Activated CD8-positive, alpha-beta memory T cell treated with anti-CD3 and anti-CD28 coated beads for 48 hours (primary cell): ENCODE measurements at places on chromosomes 16 and 17.

DNA sequence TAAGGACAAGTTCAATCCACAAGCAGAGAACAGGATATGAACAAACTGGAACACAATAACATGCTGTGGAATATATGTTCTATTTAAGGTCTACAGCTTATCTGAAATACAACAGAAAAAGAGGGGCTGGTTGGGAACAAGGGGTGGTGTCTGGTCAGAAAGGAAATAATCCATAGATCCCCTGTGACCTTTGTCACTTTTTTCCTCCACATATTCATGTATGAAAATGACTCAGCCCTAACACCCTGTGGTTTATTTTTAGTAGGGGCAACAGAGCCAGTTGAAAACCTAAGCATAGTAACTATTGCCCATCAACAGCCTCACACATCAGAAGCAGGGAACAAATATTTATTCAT, 12.3 kb upstream of the SPAG9 start:
- no peak for DNase-seq

DNA sequence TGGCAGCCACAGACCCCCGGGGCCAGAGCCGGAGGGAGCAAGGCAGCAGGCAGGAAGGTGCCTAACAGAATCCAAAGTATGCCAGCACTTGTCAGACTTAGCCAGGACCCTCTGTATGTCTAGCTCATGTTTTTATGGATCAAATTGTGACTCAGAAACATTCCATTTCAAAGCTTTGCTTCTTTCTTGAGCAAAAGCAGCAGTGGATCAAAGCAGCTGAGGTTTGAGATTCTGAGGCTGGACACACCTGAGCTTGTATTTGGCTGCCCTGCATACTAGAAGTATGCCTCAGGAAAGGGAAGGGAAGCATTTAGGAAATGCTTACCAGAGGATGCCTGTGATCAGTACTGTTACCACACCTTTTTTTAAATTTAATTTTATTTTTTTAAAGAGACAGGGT, 5.7 kb upstream of the MYO1C start:
- DNase-seq, result no peak

GRCh38 chr17:1211287-1211686, 31.5 kb upstream of the ABR start:
- no peak for DNase-seq

DNA sequence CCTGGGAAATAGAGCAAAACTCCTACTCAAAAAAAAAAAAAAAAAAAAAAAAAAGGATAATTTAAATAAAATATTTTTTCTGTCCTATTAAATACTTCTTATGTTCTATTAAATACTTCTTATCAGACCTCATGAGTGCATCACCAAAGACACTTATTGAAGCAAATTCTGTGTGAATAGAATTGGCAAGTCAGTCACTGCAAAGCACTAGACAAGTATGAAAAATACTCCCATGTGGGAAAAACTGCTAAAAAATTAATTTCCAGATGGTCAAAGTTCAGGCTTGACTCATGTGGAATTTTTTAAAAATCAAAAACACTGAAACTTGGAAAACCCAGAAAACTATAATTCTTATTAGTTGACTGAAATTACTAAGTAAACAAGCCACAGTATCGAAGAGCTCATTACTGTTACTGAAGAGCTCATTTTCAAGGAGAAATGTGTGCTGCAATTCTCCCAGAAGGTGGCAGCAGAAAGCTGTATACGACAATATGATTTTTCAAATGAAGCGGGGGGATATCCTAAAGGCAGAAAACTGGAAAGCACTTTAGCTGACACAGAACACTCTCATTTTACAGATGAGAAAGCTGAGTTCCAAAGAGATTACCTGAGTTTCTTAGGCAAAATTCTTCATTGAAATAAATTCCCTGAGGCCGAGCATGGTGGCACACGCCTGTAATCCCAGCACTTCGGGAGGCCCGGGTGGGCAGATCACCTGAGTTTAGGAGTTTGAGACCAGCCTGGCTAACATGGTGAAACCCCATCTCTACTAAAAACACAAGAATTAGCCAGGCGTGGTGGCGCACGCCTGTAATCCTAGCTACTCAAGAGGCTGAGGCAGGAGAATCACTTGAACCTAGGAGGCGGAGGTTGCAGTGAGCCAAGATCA, 15.9 kb upstream of the FBXO47 start:
- no peak for DNase-seq

DNA sequence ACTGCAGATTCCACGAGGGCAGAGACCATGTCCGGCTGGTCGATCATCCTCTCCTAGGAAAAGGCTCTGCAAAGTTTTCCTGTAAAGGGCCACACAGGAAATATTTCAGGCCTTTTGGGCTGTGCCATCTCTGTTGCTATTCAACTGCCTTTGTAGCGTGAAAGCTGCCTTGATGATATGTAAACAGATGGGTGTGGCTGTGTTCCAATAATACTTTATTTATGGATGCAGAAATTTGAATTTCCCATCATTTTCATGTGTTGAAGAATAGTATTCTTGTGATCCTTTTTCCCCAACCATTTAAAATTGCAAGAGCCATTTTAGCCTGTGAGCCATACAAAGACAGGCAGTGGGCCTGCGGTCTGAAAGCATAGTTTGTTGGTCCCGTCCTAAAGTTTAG, 950.7 kb upstream of the RBFOX1 start:
- no peak for DNase-seq

DNA sequence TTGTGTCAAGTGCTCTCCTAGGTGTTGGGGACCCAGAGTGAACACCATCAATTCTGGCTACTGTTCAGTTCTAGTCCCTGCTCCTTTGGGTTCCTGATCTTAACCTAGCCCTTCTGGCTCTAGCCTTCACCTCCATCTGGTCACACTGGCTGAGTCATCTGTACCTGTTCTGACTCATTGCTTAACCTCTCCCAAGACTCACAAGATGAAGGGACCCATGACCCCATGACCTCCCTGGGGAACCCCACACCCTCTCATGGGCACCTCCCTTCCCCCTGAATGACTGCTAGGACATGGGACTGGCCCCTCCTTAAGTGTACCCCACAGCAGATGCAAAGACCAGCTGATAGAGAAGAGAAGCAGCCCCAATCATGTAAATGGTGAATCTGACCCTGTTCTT, 345.8 kb upstream of the CDH5 start:
- no peak for DNase-seq

DNA sequence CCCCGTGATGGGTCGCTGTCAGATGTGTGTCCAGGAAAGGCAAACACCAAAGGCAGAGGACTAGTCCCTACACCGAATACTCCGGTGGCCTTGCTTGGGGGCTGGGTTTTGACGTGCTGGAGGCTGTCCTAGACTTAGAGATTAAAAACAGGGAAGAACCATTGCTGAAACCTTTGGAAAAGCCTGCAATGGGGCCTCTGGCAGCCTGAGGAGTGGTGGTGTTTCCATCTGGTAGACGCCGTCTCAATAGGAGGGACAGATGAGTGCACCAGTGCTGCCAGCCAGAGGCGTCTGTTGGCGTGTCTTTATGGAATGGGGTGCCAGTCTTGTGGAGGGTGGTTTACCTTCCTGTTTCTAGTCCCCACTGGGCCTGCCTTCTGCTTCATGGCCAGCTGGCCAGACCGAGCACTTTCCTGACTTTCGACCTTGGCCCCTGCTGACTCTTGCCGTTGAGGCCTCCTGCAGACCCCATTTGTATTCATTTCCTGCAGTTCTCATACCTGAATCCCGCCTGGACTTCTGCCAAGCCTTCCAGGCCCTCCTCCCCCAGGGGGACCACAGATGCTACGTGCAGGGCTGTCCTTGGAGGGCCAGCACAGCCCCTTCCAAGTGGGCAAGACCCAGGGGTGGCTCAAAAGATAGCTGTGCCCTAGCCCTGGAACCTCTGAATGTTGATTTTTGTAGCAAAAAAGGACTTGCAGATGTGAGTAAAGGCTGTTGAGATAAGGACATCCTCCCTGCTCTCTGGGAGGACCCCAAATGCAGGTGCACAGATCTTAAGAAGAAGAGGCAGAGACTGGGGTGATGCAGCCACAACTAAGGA, 1.9 kb upstream of the DNASE1 start:
- DNase-seq, result no peak

- no peak for DNase-seq
Observed at GRCh38 chr17:76083536-76084182, 4.7 kb downstream of the ZACN start.

DNA sequence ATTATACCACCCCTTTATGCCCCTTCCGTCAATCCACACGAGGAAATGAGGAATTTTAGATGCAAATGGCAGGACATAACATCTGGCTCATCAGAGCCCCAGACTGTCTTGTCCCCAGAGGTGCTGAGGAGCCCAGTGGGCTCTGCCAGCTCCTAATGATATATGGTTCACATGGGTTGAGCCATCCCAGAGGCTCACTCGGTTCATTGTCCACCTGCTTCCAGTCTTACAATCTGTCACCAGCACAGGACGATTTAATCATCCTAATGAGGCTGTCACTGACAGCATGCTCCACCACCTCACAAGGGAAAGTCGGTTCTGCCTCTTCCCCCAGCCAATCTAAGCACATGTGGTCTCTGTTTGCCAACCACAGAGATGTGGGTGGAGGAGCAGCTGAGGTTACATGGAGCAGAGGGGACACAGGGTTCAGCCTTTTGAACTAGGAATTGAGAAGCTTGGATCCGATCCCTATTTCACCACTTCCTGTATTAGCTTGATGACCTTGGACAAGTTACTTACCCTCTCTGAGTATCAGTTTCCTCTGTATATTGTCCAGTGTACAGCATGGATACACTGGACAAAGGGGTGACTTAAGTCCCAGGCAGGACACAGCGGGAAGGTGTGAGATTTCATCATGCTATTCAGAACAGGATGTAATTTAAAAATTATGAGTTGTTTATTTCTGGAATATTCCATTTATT, 27.0 kb upstream of the DHX8 start:
- no peak for DNase-seq

GRCh38 chr16:3948378-3948995, 68.0 kb upstream of the CREBBP start:
- no peak for DNase-seq

DNA sequence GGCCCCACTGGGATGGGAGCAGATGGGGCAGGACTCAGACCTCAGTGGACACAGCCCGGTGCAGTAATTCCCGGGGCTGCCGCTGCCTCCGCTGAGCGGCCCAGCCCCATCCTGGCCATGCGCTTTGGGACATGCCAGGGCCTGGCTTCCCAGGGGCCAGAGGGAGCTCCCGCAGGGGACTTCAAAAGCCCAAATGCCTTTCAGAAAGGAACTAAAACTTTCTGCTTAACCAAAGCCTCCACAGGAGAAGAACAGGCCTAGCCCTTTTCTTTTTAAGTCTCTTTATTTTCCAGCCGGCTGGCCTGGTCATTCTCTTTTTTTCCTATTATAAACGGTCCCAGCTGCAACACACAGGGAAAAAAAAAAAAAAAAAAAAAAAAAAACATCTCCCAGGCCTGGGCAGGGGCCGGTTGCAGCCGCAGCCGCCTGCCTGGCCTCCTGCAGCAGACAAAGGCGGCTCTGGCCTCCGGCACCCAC, 10.7 kb upstream of the ZNF423 start:
- no peak for DNase-seq

- no peak for DNase-seq
Observed at GRCh38 chr16:10121491-10121890, 60.7 kb downstream of the GRIN2A start.

GRCh38 chr17:79843474-79843815, 4.2 kb upstream of the CBX4 start:
- no peak for DNase-seq

- no peak for DNase-seq
Observed at GRCh38 chr16:62870554-62870953, 834.3 kb upstream of the CDH8 start.

DNA sequence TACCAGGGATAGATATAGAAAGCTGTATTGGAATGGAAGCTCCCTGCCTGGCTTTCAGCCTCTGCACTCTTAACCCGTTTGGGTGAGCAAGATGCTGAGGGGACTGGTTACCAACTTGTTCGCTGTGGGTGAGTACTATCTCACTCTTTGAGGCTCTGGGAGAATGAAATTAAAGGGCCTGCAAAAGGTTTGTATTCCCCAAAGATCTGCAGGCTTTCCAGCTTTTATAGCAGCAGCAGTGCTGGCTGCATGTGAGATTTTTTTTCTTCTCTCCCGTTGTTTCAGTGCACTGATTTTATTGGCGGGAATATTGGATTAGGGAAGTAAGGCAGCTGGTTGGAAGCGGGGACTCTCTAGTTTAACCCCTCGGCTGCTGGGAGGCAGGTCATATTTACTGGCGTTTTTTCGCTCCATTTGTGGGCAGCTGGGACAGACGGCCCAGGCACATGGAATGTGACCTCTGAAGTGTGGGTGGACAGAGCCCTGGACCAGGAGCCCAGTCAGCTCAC, 30.9 kb downstream of the C17orf75 start:
- no peak for DNase-seq

GRCh38 chr17:78534492-78535272, 42.5 kb downstream of the DNAH17 start:
- DNase-seq, result no peak

GRCh38 chr17:15915961-15916360, 29.0 kb upstream of the ADORA2B start:
- no peak for DNase-seq

GRCh38 chr17:50161023-50161910, 4.5 kb upstream of the SGCA start:
- DNase-seq, result peak; percentile 97

DNA sequence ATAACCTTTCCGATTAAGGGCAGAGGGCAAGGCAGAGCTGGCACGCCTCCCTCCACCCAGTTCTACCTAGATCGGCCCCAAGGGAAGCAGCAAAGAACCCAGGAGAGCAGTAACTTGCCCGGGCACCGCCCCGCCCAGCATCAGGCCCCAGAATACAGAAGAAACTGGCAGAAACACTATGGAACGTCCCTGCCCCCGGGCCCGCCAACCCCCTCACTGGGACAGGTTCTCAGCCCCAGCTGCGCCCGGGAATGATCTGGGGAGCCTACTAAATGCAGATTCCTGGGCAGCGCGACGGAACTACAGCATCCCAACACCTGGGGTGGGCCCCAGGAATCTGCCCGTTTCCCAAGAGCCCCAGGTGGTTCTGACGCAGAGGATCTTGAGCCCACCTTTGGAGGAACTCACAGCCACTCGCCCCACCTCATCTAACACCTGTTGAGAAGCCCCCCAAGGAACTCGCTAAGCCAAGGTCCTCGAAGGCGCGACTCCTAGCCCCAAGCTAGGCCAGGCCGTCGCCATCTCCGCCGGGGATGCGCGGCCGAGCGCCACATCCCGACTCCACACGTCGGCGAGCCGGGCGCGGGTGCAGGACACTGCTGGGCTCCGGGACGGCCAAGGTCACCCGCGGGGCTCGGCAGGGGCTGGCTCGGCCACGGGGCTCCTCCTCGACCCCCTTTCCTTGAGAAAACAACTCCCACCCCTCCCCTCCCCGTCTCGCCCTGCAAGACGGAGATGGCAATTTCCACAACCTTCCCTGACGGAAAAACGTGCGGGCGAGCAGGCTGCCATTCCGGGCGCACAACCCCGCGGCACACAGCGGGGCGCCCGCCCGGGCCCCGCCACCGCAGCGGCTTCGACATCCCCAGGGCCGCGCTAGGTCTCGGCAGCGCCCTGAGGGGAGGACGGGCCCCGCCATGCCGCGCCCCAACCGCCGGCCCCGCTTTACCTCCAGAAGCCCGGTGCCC, 913 bp downstream of the CDIP1 start:
- DNase-seq, result no peak

DNA sequence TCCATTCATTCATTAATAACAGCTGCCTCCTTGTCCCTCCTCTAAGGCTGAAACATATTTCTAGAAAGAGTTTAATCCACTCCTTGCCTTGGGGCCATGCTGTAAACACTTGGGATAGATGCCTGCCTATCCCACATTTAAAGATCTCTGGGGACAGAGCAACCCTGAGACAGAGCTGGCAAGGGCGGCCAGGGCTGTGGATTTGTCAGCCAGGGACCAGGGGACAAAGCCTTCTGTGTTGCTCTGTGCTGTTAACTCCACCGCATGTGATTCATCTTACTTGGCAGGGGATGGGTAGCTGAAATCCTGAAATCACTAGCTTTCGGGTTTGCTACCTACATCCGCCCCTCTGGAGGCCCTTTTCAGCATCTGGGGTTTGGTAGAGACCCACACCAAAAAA, 392.9 kb downstream of the SLC39A11 start:
- DNase-seq, result no peak
